ENCODE measurements at places on chromosomes 12 and 14.

- DNase-seq = peak; percentile 69
Observed at GRCh38 chr12:6062757-6063735, 61.4 kb downstream of the VWF start.

- DNase-seq = no peak
Observed at GRCh38 chr12:10196210-10196609, 16.5 kb upstream of the GABARAPL1 start.

- DNase-seq = no peak
Observed at GRCh38 chr12:119868992-119869391, 8.1 kb downstream of the CIT start.

- peak; percentile 31 for DNase-seq
Observed at GRCh38 chr12:80716696-80717469, at the start of gene MYF5. TSS of gene MYF5 (plus strand) at chr12:80716912. CDS start at chr12:80717064, 152 bp downstream.
